NCI-H1436 treated with DMSO at 0.1 percent for 48 hours (cell line): ENCODE measurements at places on chromosomes 3 and 15.

DNA sequence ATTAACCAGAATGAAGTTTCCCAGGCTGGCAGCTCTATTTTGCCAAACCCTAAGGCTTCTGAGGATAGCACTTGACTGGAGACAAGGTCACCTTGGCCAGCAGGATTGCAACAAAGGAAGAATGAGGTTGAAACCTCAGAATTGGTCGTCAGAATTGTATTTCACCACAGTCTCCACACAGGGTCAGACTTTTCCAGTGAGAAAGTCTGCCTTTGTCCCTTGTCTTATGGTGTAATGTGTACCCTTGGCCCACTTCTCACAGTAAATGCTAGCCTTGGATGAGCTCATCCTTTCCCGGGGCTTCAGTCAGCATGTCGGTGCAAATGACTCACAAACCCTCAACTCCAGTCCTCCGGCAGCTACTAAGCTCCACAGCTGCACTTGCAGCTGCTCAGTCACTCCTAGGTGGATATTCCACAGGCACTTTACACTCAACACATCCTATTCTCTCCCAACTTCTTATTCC is 19.7 kb downstream of the SSR3 start:
- DNase-seq = no peak

- DNase-seq = no peak
Observed at GRCh38 chr15:26261413-26261812, 398.3 kb upstream of the ATP10A start.

DNA sequence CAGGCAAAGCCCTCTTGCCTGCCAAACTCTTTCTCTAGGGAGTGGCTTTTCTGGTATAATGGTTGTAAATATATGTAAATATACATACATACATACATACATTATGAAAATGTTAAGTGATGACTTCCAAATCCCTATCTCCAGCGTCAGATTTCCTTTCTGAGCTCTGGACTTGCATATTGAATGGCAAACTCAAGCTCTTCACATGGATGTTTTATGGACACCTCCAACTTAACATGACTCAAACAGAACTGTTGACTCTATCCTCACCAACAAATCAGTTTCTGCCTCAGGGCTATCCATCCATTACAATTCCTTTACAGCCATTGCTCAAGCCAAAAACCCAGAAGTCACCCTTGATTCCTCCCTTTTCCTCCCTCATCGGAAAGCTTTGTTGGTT is 45.1 kb downstream of the ADAMTSL3 start:
- DNase-seq = no peak

DNA sequence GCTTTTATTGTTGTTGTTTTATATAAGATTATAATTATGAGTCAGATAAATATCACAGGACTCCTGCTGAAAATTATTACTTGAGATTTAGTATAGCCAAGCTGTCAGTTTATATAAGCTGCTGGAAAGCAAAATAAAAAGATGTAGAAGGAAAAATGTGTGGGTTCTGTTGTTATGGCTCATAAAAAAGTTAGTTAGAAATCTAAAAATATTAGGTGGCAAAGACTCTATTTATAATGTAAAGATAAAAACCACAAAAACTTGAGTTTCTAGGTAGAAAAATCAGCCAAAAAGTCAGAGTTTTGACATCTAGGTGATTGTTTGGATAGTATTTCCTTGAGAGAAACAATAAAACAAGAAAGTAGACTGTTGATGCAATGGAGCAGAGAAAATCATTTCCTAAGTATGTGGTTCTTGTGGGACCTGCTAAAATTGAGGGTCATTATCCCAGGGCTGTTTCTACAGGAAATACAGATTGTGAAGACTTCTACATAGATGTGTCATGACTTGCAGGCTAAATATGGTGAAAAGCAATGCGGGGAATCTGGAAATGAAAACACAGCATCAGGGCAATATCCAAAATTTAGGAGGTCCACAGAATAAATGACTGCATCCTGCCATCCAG is 1109.6 kb upstream of the CADM2 start:
- no peak for DNase-seq

DNA sequence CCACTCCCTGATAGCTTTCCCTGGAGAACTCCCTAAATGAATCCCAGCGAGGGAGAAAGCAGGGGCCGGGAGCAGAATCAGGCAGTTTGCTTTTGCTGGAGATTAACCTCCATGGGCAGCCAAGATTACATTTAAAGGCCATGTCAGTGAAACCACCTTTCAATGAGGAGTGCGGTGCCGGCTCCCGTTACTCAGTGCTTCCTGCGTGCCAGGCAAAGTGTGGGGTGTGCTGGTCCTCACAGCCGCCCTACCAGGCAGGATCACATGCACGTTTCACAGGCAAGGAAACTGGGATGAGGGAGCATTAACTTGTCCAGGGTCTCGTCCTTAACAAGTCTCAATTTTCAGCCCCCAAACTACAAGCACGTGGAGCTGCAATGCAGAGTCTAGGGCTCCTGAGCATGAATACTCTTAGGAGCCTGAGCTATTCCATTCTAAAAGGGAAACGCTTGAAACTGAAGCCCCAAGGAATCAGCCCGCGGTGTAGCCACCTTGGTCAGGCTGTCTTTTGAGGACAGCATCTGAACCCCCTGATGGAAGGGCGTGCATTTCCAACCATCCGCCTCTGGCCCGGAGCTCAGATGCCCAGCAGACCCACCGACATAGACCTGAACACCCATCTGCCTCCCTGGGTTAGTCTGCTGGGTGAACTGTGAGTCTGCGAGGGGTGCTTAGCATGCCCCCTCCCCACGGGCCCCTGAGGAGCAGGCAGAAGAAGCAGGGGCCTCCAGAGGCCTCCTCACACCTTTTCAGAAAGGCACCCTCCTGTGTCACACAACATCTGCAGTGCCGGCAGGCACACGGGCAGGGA is 5.6 kb downstream of the IGDCC3 start:
- no peak for DNase-seq

GRCh38 chr15:57280464-57280863 is 95.8 kb upstream of the CGNL1 start:
- no peak for DNase-seq

DNA sequence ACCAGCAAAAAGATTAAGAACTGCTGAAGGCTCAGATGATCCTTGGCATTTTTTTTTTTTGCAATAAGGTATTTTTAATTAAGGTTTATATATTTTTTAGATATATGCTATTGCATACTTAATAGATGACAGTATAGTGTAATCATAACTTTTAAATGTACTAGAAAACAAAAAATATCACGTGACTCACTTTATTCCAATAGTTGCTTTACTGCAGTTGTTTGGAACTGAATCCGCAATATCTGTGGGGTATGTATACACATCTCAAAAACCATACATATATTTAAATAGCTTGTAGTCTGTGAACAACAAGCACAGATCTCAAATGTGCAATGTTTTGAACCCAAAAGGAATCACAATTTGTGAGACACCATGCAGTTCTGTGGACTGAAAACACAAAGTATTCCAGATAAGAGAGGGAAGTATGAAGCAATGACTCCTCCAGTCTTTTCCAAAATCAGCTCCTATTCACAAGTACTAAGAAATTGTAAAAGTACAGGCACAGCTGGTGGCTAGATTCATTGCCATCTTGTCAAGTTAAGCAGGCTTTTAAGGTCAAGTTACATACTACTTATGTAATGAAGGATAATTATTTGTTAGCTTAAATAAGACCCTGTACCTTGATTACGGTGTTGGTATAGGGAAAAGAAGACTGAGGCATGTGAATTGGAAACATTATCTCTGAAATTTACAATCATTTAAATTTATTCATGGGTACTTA is 331.1 kb downstream of the TBC1D5 start:
- peak; percentile 35 for DNase-seq

- no peak for DNase-seq
Observed at GRCh38 chr3:158420654-158421396, 150.2 kb upstream of the MLF1 start.
